T-helper 17 cell (primary cell): ENCODE measurements at places on chromosomes 13 and 19.
A peak's percentile ranks its signal among the peaks of the same experiment; 100 is the strongest.

- no peak for DNase-seq
These were observed 164.7 kb downstream of the KCNRG start for GRCh38 chr13:50179977-50180376.

DNA sequence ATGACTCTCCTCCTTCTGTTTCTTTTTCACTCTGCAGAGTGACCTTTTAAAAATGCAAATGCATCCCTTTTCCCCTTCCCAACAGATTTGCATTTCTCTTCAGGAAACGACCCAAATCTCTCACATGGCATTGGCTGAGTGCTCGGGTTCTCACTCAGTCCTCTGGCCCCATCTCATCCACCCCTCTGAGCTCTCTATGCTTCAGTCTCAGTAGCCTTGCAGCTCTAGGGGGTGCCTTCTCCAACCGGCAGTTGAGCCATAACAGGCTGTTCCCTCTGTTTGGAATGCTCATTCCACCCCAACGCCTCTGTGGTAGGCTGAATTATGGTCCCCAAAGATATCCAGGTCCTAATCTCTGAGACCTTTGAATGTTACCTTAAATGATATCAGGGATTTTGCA lies 78.2 kb downstream of the AKAP11 start:
- no peak for DNase-seq

DNA sequence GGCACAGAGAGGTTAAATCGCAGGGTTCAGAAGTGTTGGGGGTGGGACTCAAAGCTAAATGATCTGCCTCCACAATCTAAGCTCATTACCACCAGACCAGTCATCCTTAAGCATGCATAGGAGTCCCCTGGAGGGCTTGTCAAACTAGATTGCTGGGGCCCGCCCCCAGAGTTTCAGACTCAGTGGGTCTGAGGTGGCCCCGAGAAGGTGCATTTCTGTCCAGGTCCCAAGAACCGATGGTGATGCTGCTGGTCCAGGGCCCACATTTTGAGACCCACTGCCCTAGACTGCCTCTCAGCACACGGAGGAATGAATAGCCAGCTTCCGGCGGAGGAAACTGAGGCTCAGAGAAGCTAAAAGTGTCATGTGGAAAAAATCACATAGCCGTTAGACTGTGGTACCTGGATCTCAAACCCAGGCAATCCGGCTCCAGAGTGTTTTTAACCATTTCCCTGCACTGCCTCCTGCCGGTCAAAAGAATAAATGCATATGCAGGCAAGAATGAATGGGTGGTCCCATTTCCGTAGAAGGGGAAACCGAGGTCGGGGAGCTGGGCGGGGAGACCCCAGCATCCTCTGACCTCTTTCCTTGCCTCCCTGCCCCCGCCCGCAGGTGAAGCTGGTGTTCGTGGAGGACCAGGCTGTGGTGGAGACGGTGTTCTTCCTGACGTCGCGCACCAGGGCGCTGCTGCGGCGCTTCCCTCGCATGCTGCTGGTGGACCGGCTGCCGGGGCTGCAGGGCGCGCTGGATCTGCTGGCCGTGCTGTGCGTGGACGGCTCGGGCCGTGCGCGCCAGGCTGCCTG lies 23.8 kb downstream of the ZSWIM9 start:
- no peak for DNase-seq

DNA sequence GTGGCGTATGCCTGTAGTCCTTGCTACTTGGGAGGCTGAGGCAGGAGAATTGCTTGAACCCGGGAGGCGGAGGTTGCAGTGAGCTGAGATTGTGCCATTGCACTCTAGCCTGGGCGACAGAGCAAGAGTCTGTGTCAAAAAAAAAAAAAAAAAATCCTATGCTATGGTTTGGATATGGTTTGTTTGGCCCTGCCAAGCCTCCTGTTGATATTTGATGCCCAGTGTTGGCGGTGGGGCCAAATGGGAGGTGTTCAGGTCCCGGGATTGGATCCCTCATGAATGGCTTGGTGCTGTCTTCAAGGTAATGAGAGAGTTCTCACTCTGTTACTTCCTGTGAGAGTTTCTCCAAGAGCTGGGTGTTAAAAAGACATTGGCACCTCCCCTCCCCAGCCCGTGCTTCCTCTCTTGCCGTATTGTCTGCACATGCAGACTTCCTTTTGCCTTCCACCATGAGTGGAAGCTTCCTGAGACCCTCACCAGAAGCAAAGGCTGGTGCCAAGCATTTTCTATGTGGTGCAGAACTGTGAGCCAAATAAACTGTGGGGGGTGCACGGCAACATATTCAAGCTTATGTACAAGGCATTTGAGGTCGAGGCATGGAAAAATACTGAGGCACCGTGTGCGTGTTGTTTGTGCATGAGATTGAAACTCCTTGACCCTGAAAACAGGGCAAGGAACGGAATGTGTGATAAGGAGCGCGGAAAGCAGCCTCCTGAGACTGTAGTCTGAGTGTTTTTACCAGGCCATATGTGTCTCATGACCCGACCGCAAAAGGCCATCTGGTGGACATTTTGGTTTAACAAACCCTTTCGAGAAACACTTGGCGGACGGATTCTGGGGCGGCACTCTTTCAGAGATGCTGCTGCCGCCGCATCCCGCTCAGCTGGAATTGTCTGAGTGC lies 7.3 kb downstream of the SIGLEC9 start:
- no peak for DNase-seq

GRCh38 chr19:44796701-44797115 lies 12.2 kb upstream of the BCAM start:
- DNase-seq, result no peak

DNA sequence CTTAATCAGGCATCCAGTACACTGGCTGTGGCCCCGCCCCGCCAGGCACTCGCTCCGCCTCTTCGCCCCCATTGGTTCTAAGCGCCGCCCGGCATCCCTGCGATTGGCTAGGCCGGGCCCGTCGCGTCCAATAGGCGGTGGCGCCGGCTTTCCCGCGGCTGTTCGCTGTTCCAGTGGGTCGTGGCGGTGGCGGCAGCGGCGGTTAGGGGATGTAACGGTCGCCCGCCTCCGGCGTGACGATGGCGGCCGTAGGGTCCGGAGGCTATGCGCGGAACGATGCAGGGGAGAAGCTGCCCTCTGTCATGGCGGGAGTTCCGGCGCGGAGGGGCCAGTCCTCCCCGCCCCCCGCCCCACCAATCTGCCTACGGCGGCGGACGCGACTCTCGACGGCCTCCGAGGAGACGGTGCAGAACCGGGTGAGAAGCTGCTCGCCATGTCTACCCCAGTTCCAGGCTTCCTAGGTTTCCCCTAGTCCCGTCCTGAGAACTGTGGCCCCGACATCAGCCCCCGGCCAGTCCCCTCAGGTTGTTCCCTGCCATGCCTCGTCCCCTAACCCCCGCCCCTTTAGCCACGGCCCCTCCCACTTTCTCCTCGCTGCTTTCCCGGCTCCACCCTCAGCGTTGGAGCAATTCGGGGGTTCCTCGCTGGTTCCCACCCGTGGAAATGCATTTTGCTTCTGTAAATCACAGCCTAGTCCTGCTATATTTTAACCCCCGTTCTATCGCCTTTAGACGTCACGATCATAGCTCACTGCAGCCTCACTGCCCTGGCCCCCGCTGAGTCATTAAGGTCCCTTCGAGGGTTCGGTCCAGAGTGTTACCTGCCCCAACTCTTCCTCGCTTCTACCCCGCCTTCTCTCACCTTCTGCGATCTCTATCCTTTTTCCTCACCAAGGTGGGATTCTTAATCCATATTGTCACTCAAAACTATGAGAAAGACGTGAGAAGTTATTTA lies at the start of gene WDR62:
Gene WDR62, plus strand, starts transcription at position 165 of the 954 bp plus-strand sequence. Its CDS starts 75 bp downstream, at position 240.
- peak; percentile 92 for DNase-seq

DNA sequence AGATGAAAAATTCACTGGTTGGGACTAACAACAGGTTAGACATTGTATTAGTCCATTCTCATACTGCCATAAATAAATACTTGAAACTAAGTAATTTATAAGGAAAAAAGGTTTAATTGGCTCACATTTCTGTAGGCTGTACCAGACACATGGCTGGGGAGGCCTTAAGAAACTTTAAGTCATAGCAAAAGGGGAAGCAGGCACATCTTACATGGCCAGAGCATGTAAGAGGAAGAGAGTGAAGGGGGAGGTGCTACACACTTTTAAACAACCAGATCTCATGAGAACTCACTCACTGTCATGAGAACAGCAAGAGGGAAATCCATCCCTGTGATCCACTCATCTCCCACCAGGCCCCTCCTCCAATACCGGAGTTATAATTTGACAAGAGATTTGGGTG lies 125.9 kb downstream of the SUCLA2 start:
- no peak for DNase-seq

GRCh38 chr19:41908724-41909464 lies 19.4 kb downstream of the ERFL start:
- no peak for DNase-seq

GRCh38 chr13:41007744-41008128 lies 11.4 kb downstream of the ELF1 start:
- DNase-seq, result no peak

- DNase-seq, result no peak
These were observed 11.1 kb downstream of the GJA3 start for GRCh38 chr13:20149762-20150161.

- no peak for DNase-seq
These were observed 13.2 kb downstream of the SPART start for GRCh38 chr13:36332986-36333385.

DNA sequence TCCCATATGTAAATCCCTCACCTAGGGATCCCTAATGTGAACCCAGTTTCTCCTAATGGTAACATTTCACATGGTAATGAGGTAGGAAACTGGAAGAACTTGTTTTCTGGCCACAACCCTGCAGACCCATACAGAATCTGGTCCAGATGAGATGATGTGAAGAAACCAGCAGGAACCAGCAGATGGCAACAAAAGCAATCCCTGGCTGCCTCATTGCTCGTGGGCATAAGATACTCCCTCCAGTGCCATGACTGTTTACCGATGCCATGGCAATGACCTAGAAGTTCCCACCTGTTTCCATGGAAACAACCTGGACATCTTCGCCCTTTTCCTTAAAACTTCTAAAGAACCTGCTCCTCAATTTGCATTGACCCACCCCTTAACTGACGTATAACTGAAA lies 1.4 kb upstream of the CD209 start:
- DNase-seq, result no peak

- no peak for DNase-seq
These were observed 768 bp upstream of the CYSLTR2 start for GRCh38 chr13:48652851-48653471.

- peak; percentile 32 for DNase-seq
These were observed 7.2 kb downstream of the GFY start for GRCh38 chr19:49432141-49433073.

DNA sequence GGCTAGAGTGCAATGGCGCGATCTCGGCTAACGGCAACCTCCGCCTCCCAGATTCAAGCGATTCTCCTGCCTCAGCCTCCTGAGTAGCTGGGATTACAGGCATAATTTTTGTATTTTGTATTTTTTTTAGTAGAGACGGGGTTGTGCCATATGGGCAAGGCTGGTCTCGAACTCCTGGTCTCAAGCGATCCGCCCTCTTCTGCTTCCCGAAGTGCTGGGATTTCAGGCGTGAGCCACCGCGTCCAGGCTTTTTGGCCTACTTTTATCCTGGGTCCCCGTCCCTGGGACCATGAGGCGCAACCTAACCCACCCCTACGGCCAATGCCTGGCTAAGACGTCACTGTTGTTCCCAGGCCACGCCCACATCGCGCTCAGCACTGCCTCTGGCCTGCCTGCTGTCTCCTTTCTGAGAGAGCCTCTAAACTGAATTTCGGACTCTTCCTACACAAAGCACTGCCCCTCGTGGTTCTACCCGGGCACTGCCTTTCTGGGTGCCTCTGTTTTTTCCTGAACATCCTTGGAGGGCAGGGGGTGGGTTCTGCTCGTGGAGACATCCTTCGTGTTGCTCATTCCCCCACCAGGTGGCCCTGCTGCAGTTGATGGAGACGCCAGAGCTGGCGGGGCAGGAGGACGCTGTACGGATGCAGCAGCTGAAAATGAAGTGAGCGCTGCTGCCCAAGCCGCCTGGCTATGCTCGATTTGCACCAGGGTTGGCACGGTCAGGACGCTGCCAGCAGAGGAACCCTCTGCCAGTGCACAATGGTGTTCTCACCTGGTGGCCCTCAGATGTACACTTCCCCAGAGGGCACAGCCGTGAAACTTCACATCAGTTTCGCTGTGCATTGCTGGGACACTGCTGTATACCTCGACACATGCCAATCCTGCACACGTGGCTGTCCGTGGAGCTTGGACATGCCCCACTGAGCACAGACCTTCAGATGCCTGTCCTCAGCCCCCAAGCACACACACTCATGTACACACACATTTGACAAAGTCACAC lies 2.0 kb downstream of the REX1BD start:
- no peak for DNase-seq

GRCh38 chr13:27821566-27821965 lies 29.3 kb downstream of the GSX1 start:
- DNase-seq, result no peak

DNA sequence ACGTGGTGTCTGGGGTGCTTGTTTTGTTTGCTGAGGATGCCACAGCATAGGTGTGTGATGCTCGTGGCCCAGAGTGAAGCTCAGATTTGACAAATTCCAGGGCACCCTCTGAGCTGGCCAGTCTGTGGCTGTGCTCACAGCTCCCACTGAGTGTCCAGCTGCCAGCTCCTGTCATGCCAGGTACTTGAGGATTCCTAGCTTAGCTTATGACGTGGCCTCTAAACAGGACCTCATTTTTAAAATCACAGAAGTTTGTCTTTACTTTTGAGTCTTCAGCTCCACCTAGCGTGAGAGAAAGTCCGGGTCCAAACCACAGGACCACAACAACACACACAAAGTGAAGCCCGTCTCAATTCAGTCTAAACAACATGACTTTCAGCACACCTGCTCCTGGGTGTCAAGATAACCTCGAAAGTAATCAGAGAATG lies 117.3 kb downstream of the RAB20 start:
- no peak for DNase-seq

DNA sequence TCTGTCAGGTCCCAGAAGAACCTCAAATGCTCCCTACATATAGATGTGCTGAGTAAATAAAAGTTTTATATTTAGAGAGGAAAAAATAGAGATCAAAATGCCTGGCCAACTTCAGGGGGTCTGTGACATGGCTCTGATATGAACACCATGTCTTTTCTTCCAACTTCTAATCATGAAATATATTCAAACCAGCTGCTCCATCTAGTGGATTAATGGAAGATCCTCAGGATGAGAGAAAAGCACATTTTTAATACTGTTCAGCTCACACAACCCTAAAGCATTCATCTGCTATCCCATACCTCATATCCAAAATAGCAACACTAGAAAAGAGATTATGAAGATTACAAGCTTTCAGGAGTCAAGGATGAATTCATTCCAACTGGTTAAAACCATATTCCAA lies 56.0 kb upstream of the DOCK9 start:
- no peak for DNase-seq

GRCh38 chr19:32876919-32877285 lies 7.3 kb upstream of the SLC7A9 start:
- no peak for DNase-seq
